ENCODE measurements at places on chromosomes 12 and 14.

DNA sequence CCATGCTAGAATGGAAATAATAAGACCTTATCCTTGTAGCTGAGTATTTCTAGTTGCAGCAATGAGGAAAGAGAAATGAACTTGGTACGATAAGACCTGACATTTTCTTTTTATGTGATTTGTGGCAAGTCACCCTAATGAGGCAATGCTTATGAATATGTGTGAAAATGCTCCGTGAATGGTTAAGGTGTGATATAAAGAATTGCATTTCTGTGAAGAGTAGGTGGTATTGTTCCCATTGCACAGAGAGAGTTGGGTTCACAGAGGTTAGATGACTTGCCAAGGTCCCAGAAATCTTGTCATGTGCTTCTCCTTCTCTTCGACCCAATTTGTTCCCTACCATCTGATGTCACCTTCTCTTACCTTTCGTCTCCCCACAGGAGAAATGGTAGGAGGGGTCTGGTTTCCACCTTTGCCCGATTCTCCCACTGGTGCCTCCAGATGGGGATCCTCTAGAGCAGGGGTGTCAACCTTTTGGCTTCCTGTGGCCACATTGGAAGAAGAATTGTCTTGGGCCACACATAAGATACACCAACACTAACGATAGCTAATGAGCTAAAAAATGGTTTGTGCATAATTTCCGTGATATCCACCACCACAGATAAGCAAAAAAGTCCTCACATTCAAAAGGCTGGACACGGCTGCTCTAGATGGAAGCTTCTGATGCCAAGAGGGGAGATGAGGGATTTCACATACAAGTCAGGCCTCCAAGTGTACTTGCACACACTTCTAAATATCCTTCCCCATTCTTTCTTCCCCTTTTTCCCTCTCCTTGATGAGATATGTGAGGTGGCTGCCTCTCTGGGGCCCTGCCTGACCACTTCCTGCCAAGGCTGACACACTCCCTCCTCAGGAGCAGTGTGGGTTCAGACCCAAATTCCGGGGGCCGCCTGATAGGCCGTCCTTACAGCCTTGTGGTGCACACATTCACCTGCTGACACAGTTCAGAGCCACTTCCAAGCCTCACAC is 96.1 kb downstream of the PLXNC1 start:
- DNase-seq: no peak

DNA sequence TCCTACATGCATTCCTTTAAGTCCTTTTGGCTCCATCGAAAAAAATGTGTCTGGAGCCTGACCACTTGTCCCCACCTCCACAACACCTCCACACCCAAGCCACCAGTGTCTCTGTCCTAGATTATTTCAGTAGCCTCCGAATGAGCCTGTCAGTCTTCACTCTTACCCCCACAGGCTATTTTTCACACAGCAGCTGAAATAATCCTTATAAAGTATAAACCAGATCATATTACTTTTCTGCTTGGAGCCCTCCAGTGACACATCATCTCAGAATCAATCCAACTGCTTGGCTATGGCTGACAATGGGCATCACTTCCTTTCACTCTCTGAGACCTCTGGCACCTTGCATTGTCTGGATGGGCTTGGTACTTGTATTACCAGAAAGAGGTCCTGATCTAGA is 44.9 kb downstream of the BBS10 start:
- no peak for DNase-seq

GRCh38 chr12:119082496-119082895 is 96.2 kb upstream of the HSPB8 start:
- DNase-seq: no peak

- DNase-seq: no peak
These were observed 60.4 kb downstream of the KSR2 start for GRCh38 chr12:117908411-117908810.

GRCh38 chr14:49294621-49295148 is 291.5 kb downstream of the RPS29 start:
- DNase-seq: no peak
